ENCODE measurements at places on chromosomes 5 and 9.

DNA sequence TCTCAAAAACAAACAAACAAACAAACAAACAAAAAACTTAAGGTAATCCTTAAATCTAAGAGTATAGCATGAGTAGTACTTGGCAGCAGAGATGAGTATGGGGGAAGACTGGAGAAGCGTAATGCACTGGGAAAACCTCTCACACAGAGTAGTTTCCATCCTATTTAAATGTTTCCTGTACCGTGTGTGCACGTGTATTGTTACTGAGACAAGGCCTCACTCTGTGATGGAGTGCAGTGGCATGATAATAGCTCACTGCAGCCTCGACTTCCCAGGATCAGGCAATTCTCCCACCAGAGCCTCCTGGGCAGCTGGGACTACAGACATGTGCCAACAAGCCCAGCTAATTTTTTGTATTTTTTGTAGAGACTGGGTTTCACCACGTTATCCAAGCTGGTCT, 2.9 kb downstream of the UIMC1 start:
- DNase-seq, result no peak

DNA sequence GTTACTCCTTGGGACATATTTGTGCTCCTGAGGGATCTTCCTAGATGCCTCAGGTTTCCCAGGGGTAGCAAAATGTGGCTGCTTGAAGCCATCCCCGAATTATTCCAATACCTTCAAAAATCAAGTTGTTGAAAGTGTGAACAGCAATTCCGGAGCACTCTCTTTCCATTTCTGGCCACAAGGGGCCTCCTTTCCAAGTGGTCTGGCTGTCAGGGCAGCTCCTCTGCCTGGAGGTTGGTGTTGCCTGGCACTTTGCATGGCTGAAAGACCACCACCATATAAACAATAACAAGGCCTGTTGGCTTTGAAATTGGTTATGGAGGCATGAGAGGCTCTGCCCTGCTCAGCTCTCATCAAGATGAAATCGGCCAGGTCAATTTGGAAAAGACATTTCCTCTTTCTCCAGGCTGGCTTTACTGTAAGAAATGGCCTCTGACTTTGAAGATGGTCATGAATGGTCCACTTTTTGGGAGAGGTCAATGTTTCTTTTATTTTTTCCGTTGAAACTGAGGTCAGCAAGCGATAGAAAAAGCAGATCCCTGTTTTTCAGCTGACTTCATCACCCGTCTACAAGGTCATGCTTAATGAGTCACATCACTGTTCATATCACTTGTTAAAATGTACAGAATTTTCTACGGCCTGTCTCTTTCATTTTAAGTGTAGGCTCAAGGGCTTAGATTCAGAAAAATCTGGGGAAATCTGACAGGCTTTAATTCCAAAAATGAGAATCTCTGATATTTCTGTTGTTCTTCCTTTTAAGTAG, 481.1 kb upstream of the ZNF608 start:
- no peak for DNase-seq

DNA sequence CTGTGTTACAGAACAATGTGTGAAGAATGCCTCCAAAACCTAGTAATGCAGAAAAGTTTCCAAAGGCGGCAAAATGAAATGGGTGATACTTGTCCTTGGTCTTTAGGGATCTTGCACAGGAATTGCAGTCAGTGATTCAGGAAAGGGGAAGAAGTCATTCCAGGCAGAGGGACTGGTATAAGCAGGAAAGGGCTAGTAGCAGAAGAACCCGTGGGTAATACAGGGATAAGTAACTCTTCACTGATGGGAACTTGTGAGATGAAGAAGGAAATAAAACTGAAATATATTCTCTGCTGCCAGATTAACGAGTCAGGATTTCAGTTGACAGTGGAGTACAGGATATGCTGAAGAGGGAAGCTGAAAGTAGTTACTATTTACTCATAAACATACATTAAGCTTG, 1.2 kb downstream of the SRFBP1 start:
- no peak for DNase-seq

- DNase-seq, result no peak
These were observed 7.8 kb downstream of the FBXW5 start for GRCh38 chr9:136936645-136937170.

All from renal pelvis (tissue), 12 donors.